NCI-H1436 treated with DMSO at 0.1 percent for 48 hours (cell line): ENCODE measurements at places on chromosomes 5 and 9.

DNA sequence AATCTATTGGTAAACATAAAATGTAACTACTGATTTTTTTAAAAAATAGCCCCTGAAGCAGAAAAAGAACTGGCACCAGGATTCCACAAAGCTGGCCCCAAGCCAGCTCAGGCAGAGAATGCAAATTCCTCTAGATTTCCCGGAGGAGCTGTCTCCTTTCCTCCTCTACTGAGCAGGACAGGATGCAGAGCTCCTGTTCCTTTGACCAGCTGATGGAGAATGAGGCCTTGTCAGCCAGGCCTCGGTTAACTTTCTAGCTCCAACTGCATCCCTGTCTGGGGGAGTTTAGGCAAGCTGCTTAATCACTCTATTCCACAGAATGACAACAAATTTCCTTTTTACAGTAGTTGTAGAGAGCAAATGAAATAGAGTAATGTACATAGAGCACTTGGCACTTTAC, 155.5 kb downstream of the GNAQ start:
- no peak for DNase-seq

DNA sequence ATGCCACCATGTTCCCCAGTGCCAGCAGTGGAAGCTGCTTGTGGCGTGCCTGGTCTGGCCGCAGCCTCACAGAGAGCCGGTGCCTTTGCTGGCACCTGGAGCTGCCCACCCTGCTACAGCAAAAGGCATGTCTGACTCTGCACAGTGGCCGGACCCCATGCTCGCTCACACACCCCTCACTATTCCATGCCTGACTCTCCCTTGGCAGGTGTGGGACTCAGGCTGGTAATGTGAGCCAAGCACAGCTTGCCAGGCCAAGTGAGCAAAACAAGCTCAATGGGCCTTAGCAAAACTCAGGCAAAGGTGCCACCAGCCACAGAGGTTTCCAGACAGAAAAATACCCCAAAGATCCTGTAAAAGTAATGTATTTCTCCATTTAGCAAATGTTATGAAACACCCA, 15.5 kb downstream of the GNA14 start:
- no peak for DNase-seq

DNA sequence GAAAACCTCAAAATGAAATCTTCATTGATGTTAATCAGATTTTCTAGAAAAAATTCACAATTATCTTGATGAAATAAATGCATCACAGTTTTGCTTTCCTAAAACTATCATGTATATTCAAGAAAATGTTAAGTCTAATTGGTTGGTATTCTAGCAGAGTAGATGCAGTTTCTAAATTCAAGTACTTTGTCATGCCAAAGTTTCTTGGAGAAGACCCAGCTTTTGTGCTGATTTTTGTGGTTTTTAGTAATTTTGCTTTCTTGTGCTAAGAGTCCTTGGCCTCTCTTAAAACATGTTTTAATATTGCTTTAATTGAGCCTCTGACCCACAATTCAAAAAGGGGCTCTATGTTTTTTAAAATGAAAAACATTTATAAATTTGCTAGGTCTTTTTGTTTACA, 924.8 kb upstream of the PTPRD start:
- DNase-seq: no peak

- DNase-seq: no peak
These were observed 7.8 kb downstream of the DMRT2 start for GRCh38 chr9:1057910-1058309.

- DNase-seq: no peak
These were observed 512.7 kb downstream of the SLCO4C1 start for GRCh38 chr5:101783241-101784013.

- no peak for DNase-seq
These were observed 1.2 kb downstream of the MRPS30 start for GRCh38 chr5:44809956-44810420.

GRCh38 chr9:121942313-121942712, 150.8 kb downstream of the TTLL11 start:
- DNase-seq: no peak

GRCh38 chr5:10233505-10233904, 16.2 kb downstream of the ATPSCKMT start:
- DNase-seq: no peak

DNA sequence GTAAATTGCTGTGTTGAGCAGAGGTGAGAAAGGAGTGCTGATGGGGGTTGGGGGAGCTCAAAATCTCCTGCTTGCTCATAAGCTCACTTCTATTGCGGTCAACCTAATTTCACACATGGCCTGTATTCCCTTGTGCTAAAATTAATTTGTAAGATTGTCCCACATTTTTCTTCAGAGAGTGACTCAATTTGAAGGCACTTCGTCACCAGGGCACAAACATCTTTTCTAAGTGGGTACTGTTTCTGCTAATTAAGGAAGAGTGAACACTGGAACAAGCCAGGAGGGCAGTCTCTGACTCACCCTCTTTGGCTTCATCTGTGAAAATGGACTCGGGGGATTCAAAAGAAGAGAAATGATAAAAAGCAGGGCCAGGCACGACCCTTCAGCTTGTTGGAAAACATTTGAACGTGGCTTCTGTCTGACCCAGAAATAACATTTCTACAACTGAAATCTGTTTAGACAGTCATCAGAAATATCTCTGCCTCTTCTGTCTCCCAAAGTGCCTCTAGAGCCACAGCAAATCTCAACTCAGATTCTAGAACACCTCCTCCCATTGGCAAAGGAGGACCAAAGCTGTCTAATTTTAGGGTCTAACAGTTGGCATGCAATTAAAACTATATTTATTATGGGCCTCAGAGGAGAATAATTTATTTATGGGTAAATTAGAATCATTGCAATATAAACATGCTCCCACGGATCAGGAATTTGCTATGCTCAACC, 49.8 kb downstream of the FEM1C start:
- no peak for DNase-seq

DNA sequence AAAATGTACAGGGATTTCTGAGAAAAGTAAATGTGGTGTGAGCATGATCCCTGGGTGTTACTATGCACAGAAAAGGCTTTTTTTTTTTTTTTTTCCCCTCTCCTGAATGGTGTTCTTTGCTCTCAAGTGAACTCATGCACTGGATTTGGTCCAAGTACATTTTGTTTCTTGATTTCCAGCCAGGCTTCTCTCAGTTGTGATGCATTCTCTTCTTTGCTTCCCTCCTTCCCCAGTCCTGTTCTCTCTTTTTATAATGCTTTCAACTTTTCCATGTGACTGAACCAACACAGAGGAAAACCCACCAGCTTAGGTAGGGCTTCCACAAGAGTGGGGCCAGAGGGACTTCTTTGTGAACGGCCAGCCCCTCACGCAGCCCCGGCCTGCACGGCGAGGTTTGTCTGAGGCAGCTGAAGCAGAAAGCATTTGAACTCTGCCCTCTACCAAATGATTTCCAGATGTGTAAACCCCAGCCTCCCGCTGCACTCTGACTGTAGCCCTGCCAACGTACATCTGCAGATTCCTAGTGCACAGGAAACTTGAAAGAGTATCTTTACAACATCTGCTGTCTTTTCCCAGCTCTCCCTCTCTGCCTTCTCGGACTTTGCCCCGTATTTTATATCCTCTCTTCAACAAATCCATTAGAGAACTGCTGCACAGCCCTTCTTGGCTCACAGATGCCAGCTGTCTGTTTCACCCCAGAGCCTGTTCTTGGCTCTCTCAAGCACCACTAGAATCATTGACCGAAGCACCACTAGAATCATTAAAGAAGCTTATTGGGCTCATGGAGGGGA, 71.8 kb upstream of the CD180 start:
- DNase-seq: no peak

GRCh38 chr5:61638476-61638875, 306.4 kb downstream of the ZSWIM6 start:
- no peak for DNase-seq

DNA sequence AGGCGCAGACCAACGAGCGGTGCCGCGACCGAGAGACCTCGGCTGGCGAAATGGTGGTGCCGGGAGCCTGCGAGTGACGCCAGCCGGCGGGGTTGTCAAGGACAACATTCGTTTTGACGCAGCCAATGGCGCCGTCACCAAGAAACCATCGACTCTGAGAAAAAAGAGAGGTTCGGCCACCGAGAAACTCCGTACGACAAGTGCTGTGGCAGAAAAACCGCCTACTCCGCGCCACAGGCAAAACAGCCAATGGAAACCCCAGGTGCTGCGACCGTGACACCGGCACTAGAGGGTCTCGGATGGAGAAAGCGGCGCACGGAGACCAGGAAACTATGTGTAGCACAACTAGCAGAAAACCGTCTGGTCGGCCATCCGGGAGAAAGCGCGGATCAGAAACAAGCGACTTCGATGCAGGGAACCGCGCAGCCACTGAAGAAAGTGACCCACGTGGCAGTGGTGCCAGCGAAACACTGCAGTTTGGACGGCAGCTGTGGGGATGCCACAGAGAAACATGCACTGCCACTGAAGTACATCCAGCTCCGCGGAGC, 88.8 kb downstream of the ANXA2R start:
- DNase-seq: no peak

DNA sequence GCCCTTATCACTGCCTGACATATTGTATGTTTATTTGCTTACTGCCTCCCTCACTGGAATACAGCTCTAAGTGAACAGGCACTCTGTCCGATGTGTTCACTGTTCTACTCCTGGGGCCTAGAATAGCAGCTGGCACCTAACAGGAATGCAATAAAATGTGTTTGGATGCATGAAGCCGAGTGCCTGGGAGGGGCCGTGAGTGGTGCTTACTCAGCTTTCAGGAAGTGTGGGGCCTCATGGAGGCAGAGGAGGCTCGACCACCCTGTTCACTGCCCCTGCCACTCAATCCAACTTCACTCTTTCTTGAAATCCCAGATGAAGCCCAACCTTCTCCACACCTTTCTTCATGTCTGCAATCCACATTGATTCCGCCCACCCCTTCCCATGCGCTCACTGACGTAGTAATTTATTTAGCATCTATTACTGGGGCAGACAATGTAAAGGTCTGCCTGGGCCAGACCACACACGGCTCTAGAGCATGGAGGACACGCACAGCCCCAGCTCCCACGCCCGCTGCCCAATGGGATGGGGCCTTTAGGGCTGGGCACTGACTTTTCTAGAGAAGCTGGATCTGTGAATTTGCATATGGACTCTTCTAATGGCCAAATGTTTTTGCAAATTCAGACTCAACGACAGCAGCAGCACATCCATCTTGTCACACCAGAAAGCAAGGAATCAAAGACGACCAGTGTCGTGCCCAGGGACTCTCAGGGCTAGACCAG, 21.3 kb downstream of the TBC1D9B start:
- no peak for DNase-seq

- no peak for DNase-seq
These were observed 8.3 kb downstream of the DCTN4 start for GRCh38 chr5:150750469-150750868.

DNA sequence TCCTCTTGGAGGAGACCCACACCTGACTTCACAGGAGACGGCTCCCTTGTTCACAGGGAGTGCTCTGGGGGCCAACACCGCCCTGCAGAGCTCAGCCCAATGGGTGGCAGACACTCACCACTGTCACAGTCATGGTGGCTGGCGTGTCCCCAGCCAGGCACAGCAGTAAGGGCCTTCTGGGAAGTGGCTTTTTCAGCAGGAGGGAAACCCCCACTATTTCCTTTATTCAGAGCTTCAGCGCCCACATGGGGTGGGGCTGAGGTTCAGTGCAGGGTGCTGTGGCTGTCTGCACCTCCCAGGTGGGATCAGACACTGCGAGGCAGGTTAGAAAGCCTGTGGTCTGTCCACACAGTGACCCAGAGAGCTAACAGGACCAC, 3.6 kb upstream of the SNAPC4 start:
- no peak for DNase-seq

DNA sequence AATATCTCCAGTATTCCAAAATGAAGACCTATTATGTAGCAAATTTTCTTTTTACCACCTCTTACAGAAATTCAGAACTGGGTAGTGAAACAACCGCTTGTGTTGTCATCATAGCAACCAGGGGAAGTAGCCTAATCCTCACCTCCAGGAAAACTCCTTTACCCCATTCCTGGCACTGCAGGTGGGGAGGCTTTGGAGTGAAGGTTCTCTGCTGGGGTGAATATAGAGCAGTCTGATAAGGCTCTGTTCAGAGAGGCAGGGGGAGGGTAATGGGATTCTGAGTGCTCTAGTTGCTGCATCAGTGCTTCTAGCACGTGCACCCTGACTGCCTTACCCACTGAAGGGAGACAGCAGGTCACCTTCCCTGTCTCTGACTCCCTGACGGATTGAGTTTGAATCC, 116.2 kb downstream of the MAN2A1 start:
- DNase-seq: no peak

GRCh38 chr9:33138768-33139167, 28.4 kb downstream of the B4GALT1 start:
- no peak for DNase-seq
